Stimulated activated naive CD8-positive, alpha-beta T cell treated with anti-CD3 and anti-CD28 coated beads, Interleukin-15, Interleukin-2, amounts not matched to agents 100 U/mL and 50 U/mL, for 24 hours (primary cell): ENCODE measurements at places on chromosomes 7 and 10.

GRCh38 chr10:104109908-104110662 lies 11.9 kb upstream of the SFR1 start:
- no peak for DNase-seq

DNA sequence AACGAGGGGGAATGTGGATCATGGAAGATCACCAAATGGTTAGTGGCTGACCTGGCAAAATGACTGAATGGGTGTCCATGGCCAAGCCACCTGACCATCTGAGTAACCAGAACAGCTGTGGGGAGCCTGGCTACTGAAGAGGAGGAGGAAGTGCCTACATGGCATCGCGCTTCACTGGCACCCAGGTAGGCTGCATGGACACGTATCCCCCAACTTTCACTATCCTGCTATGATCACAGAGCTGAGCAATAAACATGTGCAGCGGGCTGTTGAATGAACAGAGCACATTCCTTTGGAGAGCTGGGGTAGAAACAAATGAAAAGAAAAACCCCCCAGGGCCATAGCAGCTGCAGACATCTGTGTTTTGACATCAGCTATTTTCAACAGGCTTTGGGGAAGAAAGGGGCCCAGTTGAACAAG lies 6.5 kb downstream of the AKR1B1 start:
- no peak for DNase-seq

DNA sequence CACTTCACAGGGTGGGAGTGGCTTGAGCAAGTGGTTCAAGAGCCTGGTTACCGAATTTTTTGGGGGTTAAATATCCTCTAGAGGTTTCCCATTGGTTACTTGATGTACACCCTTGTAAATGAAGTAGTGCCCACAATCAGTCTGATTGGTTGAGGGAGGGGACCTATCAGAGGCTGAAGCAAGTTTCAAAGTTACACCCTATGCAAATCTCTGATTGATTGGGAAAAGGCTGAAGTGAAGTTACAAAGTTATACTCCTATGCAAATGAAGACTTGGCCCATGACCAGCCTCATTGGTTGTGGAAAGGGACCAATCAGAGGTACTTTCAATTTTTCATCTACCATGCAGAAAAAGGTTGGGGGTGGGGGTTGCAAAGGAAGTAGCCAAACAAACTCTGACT lies 34.7 kb downstream of the UBE2D4 start:
- DNase-seq, result no peak

DNA sequence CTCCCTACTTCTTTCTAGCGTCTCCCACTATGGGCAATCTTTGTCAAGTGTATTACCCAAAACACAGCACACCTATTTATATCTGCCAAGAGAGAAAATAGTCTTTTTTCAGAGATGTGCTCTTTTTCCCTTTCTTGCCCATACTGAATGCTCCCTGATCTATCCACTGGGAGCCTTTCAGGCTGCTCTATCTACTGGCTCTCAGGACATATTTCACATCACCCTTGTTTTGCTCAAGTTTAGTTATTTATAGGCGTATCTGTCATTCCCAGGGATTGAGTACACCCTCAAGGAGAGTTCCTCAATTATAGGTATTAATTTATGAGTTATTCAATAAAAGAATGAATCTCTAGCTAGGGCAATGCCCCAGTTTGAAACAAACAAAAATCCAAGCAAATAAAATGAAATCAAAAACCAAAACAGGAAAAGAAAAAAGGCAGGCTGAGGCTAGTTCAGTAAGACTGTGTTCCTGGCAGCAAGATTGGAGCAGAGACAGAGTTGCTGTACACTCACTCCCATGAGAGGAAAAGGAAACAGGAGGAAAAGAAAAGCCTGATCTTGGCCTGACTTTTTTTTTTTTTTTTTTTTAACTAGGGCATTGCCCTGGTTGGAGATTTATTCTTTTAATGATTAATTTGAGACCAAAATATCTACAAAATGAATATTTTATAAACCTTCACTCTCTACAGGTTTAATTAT lies 665.9 kb upstream of the PCDH15 start:
- no peak for DNase-seq

DNA sequence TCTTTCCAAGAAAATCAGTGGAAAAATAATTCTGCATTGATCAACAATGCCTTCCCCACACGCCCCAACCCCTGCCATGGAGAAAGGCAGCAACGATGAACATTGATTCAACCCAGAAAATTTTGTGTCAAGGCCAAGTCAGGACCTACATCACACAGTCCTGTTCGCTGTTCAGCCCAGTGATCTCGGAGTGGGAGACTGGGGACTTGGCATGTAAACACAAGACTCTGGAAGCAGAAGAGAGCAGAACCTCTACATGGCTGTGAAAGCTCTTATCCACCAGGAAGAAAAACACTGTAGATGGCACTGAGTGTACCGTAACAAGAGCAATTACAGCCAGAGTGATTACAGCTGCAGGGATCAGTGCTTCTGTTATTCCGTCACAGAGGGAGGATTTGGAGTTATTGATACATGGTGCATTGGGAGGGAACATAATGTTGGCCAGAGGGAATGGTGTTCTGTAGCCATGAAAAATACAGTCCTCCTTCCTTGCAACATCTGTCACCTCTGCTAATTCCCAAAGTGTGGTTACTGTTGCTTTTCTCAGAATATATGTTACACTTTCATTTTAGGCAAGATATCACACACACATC lies 136.6 kb downstream of the IQUB start:
- no peak for DNase-seq

GRCh38 chr10:86461963-86462804 lies 59.4 kb downstream of the WAPL start:
- no peak for DNase-seq

DNA sequence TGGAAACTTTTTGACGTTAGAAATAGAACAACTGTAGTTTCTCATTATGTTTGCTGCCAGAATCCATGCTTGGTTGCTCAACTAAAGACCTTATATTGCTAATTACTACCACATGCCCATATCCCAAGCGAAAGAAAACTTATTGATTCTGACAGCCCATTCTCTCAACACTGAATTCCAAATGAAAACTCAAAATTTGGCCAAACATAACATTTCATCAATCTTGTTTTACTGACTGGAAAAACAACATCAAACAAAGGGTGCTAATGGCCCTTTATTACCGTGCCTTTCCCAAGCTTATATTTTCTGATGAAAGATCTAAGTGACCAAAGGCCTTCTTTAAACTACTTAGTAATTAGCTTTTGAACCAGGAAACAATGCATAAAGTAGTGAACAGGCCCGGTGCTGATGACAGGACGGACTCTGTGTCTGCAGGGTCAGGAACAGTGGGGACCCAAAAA lies 531.8 kb downstream of the KCNMA1 start:
- DNase-seq, result no peak

GRCh38 chr10:79112881-79113431 lies 44.2 kb downstream of the ZMIZ1 start:
- no peak for DNase-seq

GRCh38 chr7:35035511-35035961 lies 1.7 kb downstream of the DPY19L1 start:
- no peak for DNase-seq

- DNase-seq, result no peak
Measured at GRCh38 chr7:33685503-33685902, 219.8 kb upstream of the BMPER start.

DNA sequence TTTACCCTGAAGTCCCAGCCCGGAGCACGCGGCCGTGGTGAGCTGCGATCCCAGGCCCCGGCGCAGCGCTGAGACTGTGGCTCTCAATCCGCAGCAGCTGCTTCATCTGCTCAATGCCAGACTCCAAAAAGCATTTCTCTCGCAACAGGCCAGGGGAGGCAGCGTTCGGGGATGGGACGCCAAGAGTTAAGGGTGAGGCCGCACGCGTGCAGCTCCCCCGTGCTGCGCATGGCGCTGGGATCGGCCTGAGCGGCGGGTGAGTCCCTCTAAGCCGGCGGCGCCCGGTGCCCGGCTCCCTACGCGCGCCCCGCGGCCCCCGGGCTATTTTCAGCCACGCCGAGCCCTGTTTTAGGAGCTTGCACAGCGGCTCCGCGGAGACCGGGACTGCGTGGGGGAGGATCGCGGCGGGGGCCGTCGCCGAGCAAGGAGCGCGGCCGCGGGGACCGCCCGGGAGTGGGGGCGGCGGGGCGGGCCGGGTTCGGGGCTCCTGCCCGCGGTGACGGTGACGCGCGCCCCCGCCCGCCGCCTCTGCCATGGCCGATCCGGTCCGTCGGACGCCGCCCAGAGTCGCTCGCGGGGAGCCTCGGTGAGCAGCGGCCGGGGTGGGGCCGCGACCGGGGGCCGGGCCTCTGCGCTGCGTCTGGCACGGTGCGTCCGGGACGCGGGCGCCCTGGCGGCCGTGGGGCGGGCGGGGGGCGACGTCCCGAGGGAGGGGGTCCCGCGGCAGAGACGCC lies 29.4 kb upstream of the JAKMIP3 start:
- no peak for DNase-seq

GRCh38 chr7:92615861-92616260 lies 25.7 kb upstream of the FAM133B start:
- DNase-seq, result no peak

DNA sequence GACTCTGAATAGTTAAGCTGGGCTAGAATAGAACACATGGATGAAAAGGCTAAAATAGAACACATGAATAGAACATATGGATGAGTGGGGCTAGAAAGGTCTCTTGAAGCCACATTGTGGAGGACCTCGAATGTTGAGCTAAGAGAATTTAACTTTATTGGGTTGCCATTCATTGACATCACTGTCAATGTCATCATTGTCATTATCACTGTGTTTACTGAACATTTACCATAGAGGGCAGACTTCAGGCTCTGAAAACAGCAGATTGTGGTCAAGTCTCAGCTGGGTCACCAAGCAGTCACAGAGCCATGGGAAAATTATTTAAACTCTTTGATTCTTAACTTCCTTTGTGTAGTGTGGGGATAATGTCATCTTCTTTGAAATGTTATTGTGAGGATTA lies 80.4 kb downstream of the WDFY4 start:
- DNase-seq, result no peak

- DNase-seq, result no peak
Measured at GRCh38 chr7:5519515-5519928, 95.9 kb upstream of the TNRC18 start.

GRCh38 chr7:124550036-124550435 lies 215.6 kb downstream of the GPR37 start:
- DNase-seq, result no peak

GRCh38 chr10:91349381-91349780 lies 60.8 kb upstream of the HECTD2 start:
- DNase-seq, result no peak

- no peak for DNase-seq
Measured at GRCh38 chr10:127756264-127756663, 19.3 kb downstream of the FOXI2 start.

GRCh38 chr7:92075455-92076158 lies 58.7 kb downstream of the CYP51A1 start:
- DNase-seq, result no peak
